ENCODE measurements at places on chromosomes 4 and X.

GRCh38 chrX:20362268-20363267 lies 95.9 kb upstream of the RPS6KA3 start:
- no peak for DNase-seq

GRCh38 chr4:7918981-7919380 lies 20.7 kb downstream of the AFAP1 start:
- no peak for DNase-seq

GRCh38 chrX:153960077-153960476 lies 11.5 kb downstream of the HCFC1 start:
- no peak for DNase-seq

DNA sequence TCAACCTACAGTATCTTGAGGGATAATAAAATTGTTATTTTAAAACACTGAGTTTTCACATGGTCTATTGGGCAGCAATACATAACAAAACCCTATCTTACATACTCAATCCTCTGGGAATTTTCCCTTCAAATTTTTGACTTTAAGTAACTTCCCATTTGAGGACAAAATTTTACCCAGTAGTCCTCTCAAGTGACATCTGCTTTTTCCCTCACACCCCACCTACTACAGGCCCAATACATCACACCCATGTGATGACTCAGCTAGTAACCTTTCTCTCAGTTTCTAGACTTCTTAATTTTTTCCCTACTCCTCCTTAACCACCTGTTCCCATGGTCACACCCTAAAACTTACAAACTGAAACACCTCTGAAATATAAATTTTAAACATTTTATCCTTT lies 12.2 kb upstream of the RAP1GDS1 start:
- no peak for DNase-seq

DNA sequence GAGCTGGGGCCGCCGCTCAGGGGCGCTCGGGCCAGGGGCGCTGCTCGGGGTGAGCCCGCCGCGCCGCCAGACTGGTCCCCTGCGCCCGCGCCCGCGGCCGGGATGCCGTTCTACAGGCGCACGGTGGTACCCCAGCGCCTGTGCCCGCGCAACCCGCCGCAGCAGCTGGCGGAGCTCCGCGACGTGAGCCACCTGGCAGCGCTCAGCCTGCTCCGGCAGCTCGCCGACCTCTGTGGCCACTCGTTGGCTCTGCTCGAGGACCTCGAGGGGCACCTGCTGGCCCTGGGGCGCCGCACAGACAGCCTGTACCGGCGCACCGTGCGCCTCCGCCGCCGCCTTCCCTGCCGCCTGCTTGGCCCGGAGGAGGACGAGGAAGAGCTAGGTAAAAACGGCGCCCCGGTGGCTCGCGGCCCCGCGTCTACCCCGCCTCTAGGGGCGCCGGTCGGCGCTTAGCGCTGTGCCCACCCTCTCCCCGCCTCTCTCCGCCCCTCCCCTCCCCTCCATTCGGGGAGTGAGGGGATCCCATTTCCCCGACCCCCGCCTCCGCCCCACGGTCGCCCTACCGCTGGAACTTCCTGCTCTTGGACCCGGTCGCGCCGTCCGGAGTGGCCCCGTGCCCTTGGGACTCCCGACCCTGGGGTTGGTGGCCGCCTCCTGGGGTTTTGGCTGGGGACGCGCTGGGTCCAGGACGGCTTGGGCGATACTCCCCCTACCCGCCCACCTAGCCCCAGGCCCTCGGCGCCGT lies 513 bp downstream of the NHSL2 start:
- no peak for DNase-seq

DNA sequence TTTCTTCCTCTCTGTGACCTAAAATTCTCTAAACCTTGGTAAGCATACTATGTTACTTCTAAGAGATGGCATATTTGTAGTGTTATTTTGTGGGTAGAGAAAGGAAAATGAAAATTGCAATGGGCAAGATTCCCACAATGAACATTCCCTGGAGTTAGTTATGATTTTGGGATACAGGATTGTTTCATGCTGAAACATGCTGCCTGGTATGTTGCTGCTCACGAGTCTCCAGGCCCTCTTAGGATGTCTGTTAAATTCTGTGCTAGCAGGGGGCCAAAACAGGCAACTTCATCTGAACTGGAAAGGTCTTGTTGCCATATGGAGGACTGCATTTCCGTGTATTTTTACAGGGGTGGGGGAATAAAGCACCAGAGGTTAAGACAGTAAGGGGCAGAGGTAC lies 18.9 kb upstream of the MSMO1 start:
- no peak for DNase-seq

DNA sequence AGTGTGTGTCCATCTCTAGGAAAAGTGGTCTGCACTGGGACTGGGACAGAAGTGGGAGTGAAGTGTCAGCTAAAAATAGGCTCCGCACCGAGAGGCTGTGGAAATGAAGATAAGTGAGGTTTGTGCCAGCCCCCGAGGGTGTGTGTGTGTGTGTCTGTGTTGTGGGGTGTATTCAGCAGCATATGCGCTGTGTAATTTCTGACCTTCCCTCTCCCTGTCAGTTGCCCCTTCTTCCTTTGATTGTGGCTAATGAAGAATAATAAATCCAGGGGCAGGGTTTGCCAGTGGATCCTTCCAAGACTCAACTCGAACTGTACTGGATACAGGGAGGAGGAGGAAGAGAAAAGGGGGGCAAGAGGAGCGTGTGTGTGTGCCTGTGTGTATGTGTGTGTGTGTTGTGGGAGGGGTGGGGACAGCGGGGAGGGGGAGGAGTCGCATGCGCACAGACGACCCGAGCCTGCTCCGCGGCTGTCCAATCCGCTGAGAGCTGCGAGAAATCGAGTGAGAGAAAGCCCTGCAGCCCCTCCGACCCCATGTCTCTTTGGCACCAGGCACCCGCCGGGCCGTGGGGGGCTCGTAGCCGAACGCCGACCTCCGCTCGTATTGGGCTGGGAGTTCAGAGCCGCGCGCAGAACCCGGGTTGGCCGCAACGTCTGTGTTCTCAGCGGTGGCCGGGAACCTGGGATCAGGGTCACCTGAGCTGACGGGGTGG lies 916 bp upstream of the POU4F2 start:
- DNase-seq: no peak

- DNase-seq: no peak
These were observed 65.7 kb downstream of the TMEM154 start for GRCh38 chr4:152613841-152614721.

DNA sequence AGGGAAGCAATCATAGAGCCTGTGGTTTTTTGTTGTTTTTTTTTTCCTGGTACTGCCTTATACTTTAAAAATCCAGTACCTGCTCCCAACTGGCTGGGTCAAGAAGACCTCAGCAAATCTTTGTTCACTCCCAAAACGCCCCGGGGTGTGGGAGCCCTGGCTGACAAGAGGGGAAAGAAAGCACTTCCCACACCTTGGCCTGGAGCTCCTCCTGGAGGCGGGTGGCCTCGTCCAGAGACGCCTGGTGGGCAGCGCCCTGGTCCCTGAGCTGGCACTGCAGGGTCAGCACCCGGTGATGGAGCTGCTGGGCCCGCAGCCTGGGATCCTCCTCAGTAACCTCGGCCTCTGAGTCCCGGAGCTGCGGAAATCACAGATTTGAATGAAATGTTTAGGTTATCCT lies 38.2 kb downstream of the C4orf50 start:
- DNase-seq: no peak

DNA sequence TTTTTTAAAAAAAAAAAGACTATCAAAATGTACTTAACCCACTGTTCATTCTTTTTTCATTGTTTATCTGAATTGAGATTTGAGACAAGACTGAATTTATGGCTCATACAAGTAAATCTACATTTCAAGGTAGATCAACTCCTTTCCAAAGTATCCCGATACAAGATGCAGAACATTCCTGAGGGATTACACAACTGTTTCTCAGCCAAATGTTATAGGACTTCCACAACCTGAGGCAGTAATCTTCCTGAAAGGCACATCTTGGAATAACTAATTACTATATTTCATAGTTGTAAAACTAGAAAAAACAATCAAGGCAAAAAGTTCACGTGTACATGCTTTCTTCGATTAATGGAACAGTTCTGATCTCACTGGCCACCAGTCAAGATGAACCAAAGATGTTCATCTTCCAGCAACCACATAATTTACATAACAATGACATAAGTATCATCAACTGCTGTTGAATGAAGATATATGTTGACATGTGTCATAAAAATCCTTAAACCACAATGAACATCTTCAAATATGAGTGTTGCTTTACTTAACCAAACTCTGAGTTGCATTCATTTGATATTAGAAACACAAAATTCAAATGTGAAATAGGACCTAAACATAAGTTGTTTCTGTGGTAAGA lies 225.2 kb upstream of the DKK2 start:
- DNase-seq: no peak

All from activated CD4-positive, CD25-positive, alpha-beta regulatory T cell (primary cell).